ENCODE measurements at places on chromosomes 3 and 15.

DNA sequence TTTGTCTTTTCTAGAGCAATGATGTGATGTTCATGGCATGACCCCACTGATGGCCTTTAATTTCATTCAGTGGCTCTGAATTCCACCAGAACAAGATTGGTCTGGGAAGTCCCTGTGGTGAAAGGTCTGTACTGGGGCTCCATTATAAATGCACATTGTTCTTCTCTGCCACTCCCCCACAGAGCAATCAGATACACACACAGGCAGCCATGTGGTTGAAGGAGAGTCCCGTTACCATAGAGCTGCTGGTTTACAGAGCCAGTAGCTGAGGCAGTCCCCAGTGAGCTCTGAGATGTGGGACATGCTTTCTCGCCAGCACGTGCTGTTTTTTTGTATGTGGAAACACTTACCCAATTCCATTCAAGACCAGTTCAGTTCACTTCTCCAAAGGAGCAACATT lies 172.7 kb upstream of the TRIM42 start:
- no peak for DNase-seq

DNA sequence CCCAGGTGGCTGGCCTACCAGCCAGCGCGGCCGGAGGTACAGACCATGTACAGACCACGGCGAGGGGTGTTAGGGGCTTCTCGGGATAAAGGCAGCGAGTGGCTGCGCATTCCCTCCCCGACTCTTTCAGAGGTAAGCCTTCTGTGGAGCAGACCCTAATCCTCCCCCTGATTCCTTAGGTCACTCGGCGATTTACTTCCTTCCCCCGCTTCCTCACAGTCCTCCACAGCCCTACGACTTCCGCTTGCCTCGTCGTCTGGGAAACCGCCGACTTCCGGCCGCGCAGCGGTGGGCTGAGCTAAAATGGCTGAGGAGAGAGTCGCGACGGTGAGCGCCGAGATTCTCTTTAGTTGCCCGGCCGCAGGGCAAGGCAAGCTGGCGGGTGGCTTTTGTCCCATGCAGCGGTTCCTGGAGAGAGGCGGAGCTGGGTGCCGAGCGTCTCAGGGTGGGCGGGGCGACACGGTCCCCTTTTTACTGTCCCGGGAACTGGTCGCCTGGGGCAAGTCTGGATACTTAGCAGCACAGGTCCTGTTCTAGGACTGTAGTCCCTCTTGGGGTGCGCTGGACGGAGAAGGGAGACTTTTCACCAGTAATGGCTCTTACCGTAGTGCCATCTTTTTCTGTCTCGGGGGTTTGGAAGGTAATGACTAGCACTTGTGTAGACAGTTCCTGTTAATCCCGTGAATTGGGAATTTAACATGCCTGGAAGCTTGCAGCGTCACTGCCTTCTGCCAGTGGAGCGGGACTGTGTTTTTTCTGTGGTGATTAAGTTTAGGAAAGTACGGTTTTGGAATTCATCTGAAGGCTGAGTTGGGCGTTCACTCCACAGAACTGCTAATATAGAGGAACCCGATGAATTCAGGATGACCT lies at the start of the genes BBS4 and HIGD2B:
TSS of gene BBS4 (plus strand) at position 283 of the 870 bp plus-strand sequence. CDS start at position 304, 21 bp downstream.
TSS of gene HIGD2B (minus strand) at position 258 of the 870 bp plus-strand sequence. CDS start 9,808 bp downstream, outside the sequence.
- DNase-seq, result peak; percentile 73

GRCh38 chr3:70557976-70558375 lies 245.5 kb upstream of the MDFIC2 start:
- no peak for DNase-seq

DNA sequence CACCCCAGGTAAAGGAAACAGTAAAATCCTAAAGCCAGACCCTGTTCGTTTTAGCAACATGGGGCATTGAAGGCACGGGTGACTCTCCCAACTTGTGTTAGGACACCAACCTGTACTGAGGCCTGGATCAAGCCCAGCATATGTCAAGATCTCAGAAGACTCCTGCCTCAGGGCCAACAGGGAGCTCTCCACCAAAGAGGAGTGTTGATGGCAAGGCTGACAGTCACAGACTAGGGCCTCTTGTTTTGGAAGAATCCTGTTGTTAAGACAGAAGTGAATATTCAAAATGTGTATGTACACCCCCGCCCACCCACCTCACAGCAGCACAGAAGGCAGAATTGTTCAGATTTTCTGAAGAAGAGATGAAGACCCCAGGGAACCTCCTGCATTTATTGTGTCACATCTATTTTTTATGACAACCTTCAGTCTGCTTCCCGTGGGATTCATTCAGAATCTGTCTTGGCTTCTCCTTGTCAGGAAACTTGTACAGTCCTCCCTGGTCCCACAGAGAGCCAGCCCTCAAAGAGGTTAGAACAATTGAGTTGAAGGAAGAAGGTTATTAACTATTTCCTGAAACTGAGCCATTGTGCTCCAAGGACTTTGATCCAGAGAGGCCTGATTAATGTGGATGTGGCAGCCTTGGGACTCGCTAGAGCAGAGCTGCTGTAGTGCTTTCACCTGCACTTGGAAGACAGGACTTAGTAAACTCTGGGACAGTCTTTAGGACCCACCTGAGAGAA lies 61.7 kb upstream of the PLXNA1 start:
- DNase-seq, result no peak

GRCh38 chr3:39122813-39123212 lies 15.3 kb downstream of the TTC21A start:
- no peak for DNase-seq

DNA sequence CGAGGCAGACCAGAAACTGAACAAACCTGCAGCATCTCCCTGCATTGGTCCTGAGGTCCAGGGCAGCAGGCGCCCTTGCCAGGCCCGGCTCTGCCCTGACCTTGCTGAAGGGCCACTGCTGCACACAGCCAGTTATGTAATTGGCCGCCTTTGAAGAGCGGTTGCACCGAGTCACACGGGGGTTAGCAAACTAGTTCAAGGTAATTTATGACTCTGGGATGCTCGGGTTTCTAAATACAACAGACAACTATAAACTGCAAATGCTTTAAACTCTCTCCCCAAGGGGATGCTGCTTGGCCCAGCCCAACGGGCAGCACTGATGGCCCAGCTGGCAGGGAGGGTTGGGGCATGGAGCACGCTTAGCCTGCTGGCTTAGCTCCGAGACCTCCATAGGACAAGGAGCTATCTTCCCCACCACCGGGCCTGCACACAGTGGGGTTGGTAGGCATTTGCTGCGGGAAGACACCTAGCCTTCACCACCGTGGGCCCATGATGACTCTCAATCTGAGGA lies 60.3 kb upstream of the IQSEC1 start:
- no peak for DNase-seq

GRCh38 chr3:187456250-187456649 lies 88.1 kb downstream of the RTP4 start:
- no peak for DNase-seq

DNA sequence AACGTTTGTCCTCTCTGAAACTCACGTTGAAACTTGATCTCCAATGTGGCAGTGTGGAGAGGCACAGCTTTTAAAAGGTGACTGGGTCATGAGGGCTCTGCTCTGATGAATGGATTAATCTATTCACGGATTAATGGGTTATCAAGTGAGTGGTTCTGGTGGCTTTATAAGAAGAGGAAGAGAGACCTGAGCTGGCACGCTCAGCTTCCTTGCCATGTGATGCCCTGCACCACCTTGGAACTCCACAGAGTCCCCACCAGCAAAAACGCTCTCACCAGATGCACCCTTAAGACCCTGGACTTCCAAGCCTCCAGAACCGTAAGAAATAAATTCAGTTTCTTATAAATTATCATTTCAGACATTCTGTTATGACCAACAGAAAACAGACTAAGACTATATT lies 2.6 kb downstream of the PPP1R2 start:
- DNase-seq, result no peak

- no peak for DNase-seq
Observed at GRCh38 chr3:152703245-152703890, 131.6 kb upstream of the P2RY1 start.

DNA sequence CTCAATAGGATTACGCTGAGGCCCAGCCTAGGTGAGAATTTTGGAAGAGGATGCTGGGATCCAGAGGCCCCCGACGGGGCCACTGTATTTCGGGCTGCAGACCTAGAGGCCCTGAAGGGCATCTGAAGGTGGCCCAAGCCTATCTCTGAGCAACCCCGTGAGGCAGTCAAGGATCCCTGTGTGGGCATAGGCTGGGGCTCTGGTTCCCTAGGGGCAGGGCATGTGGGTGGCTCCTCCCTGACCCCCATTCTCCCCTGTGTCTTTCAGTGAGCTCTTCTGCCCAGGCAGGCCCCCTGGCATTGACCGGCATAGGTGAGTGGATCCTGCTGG lies 216.0 kb downstream of the SNRPN start:
- DNase-seq, result no peak

DNA sequence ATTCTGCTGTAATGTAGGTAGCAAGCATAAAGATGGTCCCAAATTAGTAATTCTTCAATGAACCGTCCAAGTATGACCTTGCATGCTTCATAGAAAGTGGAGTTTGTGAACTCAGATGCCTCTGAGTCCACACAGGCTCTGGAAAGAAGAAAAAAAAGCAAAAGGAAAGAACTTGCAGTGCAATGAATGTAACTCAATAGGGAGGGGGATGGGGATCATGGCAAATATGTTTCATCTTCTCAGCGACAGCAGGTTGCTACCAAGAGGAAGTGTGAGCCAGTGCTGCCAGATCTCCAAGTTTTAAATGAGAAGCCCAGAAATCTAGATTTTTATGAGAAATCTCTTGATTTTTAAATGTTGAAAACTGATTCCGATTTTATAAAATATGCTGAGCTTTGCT lies 50.3 kb downstream of the IL20RB start:
- no peak for DNase-seq

- no peak for DNase-seq
Observed at GRCh38 chr3:61807865-61808276, 246.5 kb downstream of the PTPRG start.

- DNase-seq, result no peak
Observed at GRCh38 chr3:181711325-181712135, at the start of gene SOX2. SOX2 (plus strand) TSS chr3:181711925; CDS start chr3:181712361, 436 bp downstream.

DNA sequence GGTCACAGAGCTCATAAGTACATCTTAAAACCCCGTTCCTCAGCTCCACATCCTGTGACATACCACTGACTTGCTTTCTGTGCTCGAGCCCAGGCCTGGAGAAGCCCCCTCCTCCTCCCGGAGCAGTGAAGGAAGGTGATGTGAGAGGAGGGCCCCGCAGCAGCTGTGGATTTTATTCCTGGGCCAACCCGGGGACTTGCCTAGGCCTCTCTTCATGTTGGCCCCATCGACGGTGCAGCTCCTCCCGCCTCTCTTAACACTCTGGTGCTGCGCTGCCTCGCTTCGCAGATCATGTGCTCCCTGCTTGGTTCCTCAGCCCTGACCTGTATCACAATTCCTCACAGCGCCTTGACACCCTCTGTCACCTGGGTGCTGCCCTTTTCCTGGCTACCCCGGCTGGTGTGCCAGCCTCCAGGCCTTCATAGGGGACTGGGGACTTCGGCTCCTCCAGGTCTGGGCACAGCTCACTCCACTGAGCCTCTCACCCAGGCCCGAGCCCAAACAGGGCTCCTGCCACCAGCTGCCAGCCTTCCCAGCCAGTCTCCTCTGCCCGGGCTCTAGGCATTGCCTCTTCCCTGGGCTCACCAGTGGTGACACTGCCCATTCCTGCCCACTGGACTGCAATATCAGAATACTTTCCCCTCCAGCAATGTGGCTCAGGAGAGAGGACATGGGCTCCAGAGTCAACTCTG lies 21.5 kb downstream of the MAGEF1 start:
- no peak for DNase-seq

Measured in stimulated activated CD8-positive, alpha-beta memory T cell treated with anti-CD3 and anti-CD28 coated beads, Interleukin-4, amount 100 ng/mL, for 4 hours (primary cell).